ENCODE measurements at places on chromosomes 16 and 17.

- DNase-seq = no peak
These were observed 58.0 kb downstream of the GOSR1 start for GRCh38 chr17:30534938-30535921.

- DNase-seq = no peak
These were observed 140.0 kb downstream of the SPACA3 start for GRCh38 chr17:33131620-33132019.

GRCh38 chr17:39938140-39938869, 10.8 kb downstream of the LRRC3C start:
- DNase-seq = no peak

- no peak for DNase-seq
These were observed 273.1 kb downstream of the PHKB start for GRCh38 chr16:47734081-47734857.

DNA sequence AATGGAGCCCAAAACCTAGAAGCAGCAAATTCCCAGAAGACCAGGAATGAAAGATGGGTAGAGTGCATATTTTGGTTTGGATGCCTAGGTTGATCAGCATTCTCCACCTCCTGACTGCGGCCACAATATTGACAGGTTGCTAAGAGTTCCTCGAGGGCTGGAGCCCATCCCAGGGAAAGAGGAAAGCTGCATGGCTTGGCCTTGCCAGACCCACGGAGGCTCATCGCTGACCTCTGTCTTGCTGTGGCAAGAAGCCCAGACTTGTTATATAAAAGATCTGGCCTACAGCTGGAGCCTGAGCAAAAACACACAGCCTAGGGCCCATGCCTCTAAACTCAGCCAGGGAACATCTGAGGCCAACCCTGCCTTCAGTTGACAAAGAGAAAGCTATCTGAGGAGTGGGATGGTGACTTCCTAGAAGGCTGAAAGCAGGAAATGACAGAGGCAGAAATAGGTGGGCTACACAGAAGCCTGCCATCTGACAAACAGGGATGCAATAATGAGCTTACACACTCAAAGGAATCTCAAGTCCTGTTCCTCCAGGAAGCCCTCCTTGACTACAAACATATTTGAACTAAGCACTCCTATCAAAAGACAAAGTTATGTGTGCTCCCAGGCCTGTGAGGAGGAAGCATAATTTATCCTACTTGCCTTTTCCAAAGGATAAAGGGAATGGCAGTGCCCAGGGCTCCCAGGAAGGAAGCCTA, 22.5 kb upstream of the SLC35B1 start:
- peak; percentile 90 for DNase-seq

GRCh38 chr16:74734361-74735161, 33.9 kb upstream of the MLKL start:
- no peak for DNase-seq

GRCh38 chr16:76577003-76577402, 299.8 kb downstream of the CNTNAP4 start:
- DNase-seq = no peak

- DNase-seq = no peak
These were observed 12.7 kb upstream of the IGFBP4 start for GRCh38 chr17:40430272-40431230.

DNA sequence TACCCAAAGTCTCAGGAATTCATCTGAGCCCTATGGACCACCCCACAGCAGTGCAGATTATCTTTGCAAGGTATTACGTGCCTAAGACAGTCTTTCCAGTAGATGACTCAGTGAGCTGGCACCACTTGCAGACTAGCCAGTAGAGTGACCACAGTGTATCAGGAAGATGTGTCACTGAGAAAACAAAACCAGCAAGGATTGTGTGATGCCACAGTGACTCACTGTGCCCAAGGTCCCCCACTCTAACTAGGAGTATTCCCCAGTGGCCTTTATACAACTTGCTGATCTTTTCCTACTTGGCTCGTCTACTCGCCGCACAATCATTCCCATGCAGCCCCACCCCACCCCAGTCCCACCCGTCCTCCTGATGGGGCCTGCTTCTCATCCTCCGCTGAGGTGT, 26.8 kb upstream of the PRKCA start:
- DNase-seq = no peak

DNA sequence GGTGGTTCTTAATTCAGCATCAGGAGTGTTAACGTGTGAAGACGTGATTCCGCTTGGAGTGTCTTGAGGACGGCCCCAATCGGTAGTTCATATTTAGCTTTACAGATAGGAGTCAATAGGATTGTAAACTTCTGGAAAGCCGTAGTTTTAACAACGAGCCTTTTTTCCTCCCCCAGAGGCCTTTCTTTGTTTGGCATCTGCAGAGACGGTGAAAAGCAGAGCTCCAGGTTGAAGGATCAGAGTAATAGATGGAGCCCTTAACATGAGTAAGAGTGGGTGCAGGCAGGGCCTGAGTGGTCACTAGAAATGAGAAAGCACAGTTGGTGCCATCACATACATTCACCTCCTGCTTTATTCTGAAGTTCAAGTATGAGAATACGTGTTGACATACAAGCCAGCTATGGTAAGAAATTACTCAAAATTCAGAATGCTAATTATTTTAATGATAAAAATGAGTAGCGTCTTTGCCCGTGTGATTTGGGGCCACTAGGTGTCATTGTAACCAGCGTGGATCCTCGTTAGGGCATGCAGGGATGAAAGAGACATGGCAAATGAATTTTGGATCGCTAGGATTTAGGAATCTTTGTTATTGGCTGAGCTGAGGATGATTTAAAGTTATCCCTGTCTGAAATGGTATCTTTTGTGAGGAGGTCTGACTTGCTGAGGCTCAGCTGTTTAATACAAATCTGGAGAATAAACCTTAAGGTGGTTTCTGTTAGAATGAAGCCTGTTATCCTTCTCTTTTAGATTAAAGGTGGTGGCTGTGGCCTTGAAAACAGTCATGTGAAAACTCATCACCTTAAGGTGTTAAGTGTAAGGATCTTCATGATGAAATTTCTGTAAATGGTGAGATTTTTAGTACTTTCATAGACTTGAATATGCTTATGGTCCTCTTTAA, 18.6 kb downstream of the PRCD start:
- DNase-seq = no peak

DNA sequence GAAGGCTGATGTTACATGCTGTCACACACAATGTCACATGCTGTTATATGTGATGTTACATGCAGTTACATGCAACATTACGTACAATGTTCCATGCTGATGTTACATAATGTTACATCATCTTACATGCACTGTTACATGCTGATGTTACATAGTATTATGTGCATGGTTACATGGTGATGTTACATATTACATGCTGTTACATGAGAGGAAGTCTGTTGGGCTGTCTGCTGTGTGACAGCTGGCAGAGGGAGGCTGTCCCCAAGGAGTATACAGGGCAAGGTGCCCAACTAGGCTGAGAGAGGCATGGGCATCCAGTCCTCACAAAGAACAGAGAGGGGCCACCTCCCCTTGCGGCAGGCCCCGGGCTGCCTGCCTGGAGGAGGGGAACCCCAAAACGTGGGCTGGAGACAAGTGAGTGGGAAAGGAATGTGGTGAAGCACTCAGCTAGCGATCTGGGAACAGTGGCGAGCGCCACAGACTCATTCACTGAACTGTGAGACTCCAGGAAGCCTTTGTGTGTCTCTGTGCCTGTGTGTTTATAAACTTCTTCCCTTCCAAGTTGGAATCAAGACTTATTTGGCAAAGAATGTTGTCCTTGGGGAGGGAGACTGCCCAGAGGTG, 30.6 kb downstream of the TMEM92 start:
- no peak for DNase-seq

- peak; percentile 73 for DNase-seq
These were observed 2.5 kb downstream of the SMIM5 start for GRCh38 chr17:75635610-75636202.

DNA sequence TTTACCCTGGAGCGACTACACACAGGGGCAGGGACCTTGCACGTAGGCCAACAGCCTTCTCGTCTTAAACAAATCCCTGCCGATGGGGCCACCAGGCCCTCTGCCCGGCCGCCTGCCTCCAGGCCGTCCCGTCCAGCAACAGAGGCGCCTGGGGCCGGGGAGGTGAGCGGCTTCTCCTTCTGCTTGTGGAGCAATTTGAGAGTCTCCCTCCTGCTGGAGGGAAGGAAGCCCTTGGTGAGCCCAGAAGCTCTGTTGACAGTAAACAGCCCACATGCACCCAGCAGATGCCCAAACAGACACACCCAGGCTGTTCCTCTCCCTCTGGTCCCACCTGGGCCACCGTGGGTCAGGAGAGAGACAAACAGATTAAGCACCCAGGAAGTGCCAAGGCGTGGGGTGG, 8.1 kb downstream of the SLC43A2 start:
- no peak for DNase-seq

DNA sequence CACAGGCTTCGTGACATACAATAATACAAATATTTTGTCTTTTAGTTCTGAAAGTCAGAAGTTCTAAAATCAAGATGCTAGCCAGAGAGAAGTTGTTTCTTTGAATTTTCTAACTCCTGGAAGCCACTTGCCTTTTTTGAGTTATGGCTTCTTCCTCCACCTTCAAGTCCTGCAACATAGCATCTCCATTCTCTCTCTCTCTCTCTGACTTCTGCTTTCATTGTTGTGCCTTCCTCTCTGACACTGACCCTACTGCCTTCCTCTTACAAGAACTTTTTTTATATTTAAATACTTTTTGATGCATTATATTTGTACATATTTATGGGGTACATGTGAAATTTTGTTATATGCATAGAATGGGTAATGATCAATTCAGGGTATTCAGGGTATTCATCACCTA, 205.9 kb downstream of the MAP2K6 start:
- DNase-seq = no peak

- DNase-seq = no peak
These were observed 147.0 kb downstream of the HS3ST4 start for GRCh38 chr16:25838724-25839186.

DNA sequence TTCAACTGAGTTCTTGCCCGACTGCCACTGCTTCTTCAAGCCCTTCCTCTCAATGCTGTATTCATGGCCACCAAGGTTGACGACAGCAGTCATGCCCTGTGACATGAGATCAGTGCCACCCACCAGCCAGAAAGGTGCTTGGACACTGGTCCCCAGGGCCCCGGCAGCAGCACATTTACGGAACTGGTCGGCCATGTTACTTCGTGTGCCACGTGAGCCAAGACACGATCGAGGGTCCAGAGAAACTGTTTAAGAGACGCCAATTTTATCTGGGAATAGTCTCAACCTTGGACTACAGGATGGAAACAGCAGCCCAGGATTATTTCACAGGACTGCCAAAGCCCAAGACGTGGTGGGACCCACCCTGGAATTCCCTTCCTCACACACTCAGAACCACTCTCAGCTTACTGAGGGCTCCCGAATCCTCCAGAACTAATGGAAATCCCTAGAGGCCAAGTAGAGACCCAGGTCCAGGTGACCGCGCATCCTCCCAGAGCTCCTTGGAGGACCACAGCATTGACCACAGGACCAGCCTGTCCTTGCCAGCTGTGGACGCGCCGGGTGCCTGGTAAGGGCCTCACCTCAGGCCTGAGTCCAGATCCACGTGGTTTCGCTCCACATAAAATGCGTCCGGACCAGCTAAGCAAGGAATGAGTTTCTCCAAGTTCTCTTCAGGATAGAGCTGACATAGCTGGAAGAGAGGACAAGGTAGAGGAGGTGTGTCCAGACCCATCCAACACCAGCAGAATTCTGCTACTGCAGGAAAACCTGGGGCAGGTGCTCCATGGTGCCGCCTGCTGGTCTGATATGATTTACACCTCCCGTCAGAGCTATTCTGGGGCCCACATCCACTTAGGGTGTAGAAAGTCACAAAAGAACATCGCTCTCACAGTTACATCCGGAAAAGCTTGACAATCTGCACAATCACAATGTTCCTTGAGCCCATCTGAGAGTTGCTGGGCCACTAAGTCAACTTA, 28.2 kb downstream of the MAP1LC3B start:
- no peak for DNase-seq

GRCh38 chr17:27413792-27414191, 42.5 kb upstream of the KSR1 start:
- DNase-seq = no peak

GRCh38 chr16:56574625-56575024, 9.8 kb downstream of the MT4 start:
- DNase-seq = no peak

GRCh38 chr17:292016-292415, 60.6 kb downstream of the RPH3AL start:
- DNase-seq = no peak

- no peak for DNase-seq
These were observed 66.8 kb downstream of the MARCHF10 start for GRCh38 chr17:62741290-62741689.

DNA sequence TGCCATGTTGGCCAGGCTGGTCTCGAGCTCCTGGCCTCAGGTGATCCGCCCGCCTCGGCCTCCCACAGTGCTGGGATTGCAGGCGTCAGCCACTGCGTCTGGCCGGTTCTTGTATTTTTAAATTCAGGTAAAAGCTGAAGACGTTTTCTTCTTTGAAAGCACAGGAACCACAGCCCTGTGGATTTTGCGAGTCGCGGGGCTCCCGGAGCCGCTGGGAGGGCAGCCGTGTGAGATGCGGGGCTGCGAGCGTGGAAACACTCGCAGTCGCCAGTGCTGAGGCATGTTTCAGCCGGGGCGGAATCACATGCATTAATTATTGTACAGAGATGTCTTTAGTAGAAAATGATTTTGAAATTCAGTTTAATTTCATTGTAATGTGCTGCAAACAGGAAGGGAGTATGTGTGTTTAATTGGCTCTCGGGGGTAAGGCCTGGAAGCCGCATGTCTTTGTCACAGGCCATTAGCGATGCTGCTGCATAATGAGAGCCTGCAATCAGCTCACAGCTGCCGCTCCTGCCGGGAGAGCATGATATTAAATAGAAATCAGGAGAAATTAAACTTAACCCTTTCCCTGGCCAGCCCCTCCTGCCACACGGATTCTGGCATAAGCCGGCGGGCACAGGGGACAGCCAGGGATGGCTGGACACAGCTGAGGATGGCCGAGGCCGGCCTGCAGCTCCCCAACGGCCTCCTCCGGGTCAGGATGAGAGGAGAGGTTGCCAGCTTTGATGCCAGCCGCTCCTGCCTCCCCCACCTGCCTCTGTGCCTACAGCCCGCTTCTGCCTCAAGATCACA, 35.4 kb upstream of the CDH15 start:
- no peak for DNase-seq
